ENCODE measurements at places on chromosomes 2 and 18.

GRCh38 chr2:164745012-164745797 is 96.4 kb downstream of the COBLL1 start:
- DNase-seq = no peak

DNA sequence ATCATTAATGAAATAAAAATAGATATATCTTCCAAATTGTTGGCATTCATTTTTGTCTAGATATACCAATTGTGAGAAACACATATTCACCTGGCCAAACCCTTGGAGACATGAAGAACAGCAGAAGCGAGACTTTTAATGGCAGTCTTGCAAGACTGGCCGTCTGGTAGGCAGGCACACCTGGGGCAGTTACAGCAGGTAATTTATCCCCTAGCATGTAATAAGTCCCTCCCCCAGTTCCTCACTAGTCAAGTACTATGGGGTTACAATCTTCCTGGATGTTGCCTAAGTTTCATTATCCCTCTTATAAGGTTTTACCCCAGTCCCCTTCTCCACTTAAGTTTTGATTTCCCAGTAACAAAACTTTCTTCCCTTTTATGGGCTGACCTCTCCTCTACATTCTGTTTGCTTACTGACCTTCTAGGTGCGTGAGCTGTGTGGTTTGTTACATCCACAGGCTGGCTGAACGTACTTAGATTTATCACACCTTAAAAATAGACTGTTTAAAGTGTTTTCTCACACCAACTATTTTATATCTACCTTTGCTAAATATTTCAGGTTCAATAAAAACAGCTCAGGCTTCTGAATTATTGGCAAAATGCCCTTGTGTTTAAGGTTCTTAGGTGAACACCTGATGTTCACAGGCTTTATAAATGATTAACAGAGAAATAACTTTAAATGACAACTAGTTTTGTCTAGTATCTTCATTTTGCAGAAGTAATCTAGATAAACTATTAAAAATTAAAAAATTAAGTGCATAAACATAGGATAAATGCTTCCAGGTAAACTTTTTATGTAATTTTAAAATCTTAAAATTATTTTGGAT is 365.0 kb upstream of the TFPI start:
- no peak for DNase-seq

DNA sequence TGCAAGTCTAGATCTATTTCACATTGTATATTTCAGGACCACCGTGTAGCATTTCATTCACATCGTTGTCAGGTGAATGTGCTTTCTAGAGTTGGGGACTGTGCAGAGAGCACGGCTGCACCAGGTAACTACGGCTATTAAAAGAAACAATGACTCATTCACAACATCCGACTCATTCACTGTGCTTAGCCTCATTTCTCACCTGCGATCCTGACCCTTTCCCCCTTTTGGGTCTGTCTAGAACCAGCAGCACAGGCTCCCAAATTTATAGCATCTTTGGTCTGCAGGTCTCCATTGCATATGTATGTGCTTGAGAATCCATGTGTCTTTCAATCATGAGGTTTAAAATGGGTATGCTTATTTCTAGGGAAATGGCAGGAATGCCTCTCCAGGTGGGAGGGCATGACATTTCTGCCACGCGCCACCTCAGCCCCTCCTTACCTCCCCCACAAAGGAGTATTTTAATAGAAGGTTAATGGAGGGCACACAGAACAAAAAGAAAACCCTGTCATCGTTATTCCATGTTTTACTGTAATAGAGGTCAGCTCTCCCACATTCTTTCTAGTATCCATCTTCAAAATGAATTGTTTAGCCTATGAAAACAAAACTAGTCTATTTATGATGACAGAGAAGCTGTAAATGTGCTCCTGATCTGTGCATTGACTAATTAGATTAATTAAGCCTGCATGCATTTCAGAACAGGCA is 246.7 kb upstream of the EPHA4 start:
- no peak for DNase-seq

- no peak for DNase-seq
Observed at GRCh38 chr18:58087928-58088690, 44.1 kb downstream of the NEDD4L start.

DNA sequence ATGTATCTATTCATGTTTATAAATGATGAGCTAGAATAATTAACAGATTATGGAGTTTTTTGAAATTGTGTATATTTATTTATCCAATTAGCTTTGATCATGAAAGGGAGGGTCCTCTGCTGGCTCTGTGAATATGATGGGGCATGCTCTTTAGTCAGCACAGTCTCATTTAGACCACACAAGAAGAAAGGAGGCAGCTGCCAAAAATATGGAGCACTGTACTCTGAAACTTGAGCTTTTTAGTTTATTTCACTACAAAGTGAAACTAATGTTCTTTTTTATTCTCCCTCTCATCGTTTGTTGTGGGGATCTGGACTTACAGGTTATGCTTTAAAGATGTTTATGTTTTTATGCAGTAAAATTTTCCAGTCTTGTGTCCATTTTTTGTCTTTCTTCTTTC is 266.9 kb upstream of the GULP1 start:
- no peak for DNase-seq
